ENCODE measurements at places on chromosomes 2 and 18. TPM values are rescaled to one million over a fixed set of nuclear protein-coding genes. Genes with fewer than 3 reads are reported as not detected.

Gene SRD5A2
- total RNA-seq: not detected

Gene MREG
- 2.5 TPM for total RNA-seq

DNA sequence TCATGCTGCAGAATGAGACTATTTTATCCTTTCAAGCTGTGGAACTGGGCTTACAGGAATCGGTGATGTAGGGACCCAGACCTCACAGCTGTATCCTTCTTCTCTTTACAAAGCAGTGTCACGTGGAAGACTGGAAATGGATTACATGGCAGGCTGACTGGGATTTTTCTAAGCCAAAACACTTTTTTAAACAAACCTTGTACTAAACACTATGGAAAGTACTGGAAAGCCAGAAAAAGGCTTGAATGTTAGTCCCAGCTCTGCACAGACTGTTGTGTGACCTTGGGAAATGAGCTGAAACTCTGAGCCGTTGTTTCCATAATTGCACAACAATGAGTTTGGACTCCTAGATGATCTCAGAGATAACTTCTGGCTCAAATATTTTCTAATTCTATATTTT is 7.6 kb upstream of the ADAM23 start:
- no peaks in the 10 kb centered on the region for H3K4me1 ChIP-seq
- no peaks in the 10 kb centered on the region for H3K27me3 ChIP-seq
- H3K36me3 ChIP-seq: no peaks in the 10 kb centered on the region
- DNase-seq: no peak
- H3K4me3 ChIP-seq: no peak overlapping the region
- H3K27ac ChIP-seq: no peak overlapping the region

DNA sequence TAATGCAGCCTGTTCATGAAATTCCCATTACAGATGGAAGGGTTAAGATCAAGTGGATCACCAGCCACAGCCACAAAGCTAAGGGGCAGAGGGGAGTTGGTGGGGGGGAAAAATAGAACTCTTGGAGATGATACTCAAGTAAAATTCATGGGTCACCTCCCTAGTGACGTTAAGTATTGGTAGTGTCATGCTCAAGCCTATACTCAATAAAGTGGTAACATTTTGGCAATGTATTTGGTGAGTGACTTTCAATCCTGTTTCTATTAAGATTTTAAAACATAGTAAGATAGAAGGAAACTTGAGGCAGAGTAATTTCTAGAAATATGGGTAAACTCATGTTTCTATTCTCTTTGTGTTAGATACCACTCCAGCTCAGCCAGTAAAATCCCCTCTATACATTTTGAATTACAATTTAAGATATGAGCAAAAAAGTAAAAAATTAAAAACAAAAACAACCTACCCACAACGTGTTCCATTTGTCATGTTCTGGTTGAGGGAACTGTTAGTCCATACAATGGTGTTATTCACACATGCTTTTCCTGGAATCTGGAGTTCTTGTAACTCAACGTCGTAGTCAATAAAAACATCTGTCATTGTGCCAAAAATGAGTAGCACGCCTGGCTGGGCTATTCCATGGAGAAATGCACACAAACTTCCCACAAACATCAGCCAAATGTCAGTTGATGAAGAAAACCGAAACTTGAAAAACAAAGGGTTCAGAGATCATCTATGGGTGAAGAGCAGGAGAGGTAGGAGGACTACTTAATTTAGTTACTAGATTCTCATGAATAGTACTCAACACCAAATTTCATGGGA is 18.1 kb downstream of the ABCB11 start:
- H3K27ac ChIP-seq: no peak overlapping the region
- H3K27me3 ChIP-seq: no peaks in the 10 kb centered on the region
- H3K4me1 ChIP-seq: no peaks in the 10 kb centered on the region
- DNase-seq: no peak

DNA sequence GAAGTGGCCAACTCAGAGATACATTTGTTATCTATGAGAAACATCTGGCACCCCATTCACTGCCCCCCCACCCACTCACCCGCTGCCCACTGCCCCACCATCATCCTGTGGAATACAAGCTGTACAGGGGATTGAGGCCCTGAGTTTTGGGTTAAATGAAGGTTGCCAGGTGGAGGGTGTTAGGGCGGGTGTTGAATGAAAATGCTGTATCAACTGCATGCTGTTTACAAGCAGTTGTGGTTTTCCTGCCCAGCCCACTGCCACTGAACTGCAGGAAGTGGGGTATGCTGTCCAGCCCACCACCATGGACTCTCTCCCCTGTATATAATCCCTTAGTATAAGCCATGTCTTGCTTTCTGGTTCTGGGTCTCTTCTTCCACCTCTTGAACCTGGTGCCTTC is 481.9 kb downstream of the METTL4 start:
- H3K4me3 ChIP-seq: no peak overlapping the region
- DNase-seq: no peak
- no peaks in the 10 kb centered on the region for H3K27me3 ChIP-seq
- no peaks in the 10 kb centered on the region for H3K36me3 ChIP-seq

GRCh38 chr2:40824278-40824677 is 372.4 kb upstream of the SLC8A1 start:
- H3K4me1 ChIP-seq: no peaks in the 10 kb centered on the region
- no peaks in the 10 kb centered on the region for H3K27me3 ChIP-seq
- no peak overlapping the region for H3K27ac ChIP-seq
- no peaks in the 10 kb centered on the region for H3K36me3 ChIP-seq

DNA sequence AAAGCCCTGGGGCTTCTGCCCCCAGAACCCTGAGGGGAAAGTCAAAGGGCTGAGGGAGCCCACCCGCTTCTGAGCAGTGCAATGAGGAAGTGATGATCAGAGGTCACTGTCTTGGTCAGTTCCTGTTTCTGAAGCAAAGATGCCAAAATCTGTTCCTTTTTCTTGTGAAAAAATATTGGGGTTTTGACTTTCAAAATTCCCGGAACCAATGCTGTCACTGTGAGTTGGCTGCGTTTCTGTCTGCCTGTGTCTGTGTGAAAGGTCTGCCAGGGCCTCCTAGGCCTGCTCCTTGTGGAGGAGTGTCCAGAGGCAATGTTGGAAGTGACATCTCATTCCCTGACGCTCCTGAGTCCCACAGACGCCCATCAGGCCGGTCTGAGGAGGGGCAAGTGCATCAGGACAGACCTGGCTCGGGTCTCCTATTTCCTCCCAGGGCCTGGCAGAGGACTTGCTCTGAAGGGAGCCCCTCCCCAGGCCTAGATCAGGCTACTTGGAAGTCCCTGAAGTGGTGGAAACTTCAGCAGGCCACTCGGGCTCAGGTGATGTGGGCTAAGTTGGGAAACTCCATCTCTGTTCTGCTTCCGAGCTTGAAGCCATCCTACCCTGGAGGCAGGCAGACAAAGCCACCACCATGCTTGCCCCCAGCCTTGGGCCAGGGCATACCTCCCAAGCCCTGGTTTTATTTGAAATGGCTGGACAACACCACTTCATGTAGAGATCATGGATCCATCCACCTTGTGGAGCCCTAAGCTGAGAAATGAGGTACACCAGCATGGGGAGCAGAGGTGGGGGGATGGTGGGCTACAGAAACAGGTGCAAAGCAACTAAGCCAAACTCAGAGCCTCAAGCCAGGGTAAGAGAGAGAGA is 51.0 kb downstream of the PKDCC start:
- no peak overlapping the region for H3K4me3 ChIP-seq
- peak; percentile 79 for DNase-seq
- no peaks in the 10 kb centered on the region for H3K36me3 ChIP-seq

Measured in aorta (tissue), 5 donors.